Spleen (tissue), 13 donors: ENCODE measurements at places on chromosomes 16 and 17.
A peak's percentile ranks its signal among the peaks of the same experiment; 100 is the strongest.

- H3K4me3 ChIP-seq, result peak within 1 kb of the TSS; percentile 88
- no peaks in the 10 kb centered on the region for H3K27me3 ChIP-seq
- peaks cover 23% of the 10 kb centered on the region for H3K36me3 ChIP-seq
- H3K27ac ChIP-seq, result peak within 1 kb of the TSS; percentile 100
- DNase-seq, result peak; percentile 97
Observed at GRCh38 chr17:63699638-63700527, at the start of gene LIMD2. Gene LIMD2 (minus strand): TSS chr17:63700125. CDS start chr17:63699298, 827 bp downstream.

DNA sequence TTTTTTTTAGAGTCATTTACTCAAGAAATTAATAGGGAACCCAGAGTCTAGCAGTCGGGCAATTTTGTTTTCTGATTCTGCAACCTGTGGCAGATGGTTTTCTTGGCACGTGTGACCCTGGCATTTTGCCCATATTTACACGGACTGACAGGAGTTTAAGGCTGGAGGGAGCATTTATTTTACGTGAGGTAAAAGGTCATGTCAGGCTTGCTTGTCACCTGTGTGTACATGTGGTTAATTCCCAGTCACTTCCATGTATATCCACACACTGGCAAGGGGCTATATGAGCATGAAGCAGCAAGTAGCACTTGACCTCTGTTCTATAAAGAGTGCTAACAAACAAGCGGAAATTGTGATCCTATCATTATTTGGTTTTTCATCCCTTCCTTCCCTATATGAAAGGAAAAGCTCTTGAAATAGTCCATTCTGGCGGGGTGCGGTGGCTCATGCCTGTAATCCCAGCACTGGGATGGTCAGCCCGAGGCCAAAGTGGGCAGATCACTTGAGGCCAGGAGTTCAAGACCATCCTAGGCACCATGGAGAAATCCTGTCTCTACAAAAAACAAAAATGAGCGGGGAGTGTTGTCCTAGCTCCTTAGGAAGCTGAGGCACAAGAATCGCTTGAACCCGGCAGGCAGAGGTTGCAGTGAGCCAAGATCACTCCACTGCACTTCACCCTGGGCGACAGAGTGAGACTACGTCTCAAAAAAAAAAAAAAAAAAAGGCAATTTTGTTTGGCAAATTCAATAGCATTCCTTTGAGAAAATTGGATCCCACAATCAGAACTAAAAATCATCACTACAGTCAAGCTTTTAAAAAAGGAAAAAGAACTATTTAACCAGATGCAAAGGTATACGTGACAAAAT is 2.1 kb downstream of the SPAG9 start:
- no peaks in the 10 kb centered on the region for H3K36me3 ChIP-seq
- no peak overlapping the region for H3K4me3 ChIP-seq
- H3K4me1 ChIP-seq, result peaks cover 53% of the 10 kb centered on the region
- DNase-seq, result no peak
- no peaks in the 10 kb centered on the region for H3K27me3 ChIP-seq

GRCh38 chr17:62052765-62053338 is 12.2 kb downstream of the MED13 start:
- no peak for DNase-seq
- H3K4me3 ChIP-seq, result no peak overlapping the region
- H3K27me3 ChIP-seq, result no peaks in the 10 kb centered on the region
- H3K4me1 ChIP-seq, result peaks cover 60% of the 10 kb centered on the region

- H3K27ac ChIP-seq, result peak overlapping the region; percentile 49
- peaks cover 57% of the 10 kb centered on the region for H3K4me1 ChIP-seq
- no peak for DNase-seq
- no peak overlapping the region for H3K4me3 ChIP-seq
Observed at GRCh38 chr16:85286951-85287814, 174.9 kb upstream of the CIBAR2 start.

- H3K36me3 ChIP-seq, result no peaks in the 10 kb centered on the region
- no peak overlapping the region for H3K4me3 ChIP-seq
- no peaks in the 10 kb centered on the region for H3K4me1 ChIP-seq
- H3K27ac ChIP-seq, result peak overlapping the region; percentile 38
Observed at GRCh38 chr17:61307905-61308886, 91.4 kb upstream of the TBX2 start.

GRCh38 chr17:34195987-34196386 is 59.1 kb upstream of the CCL2 start:
- no peaks in the 10 kb centered on the region for H3K4me1 ChIP-seq
- DNase-seq, result no peak
- H3K27me3 ChIP-seq, result no peaks in the 10 kb centered on the region
- H3K27ac ChIP-seq, result no peak overlapping the region
- no peak overlapping the region for H3K4me3 ChIP-seq
- H3K36me3 ChIP-seq, result no peaks in the 10 kb centered on the region

- peak overlapping the region; percentile 10 for H3K27ac ChIP-seq
- no peak overlapping the region for H3K4me3 ChIP-seq
- H3K36me3 ChIP-seq, result peaks cover 90% of the 10 kb centered on the region
- H3K4me1 ChIP-seq, result no peaks in the 10 kb centered on the region
- H3K27me3 ChIP-seq, result no peaks in the 10 kb centered on the region
Observed at GRCh38 chr17:4073983-4074830, 68.6 kb downstream of the ZZEF1 start.

DNA sequence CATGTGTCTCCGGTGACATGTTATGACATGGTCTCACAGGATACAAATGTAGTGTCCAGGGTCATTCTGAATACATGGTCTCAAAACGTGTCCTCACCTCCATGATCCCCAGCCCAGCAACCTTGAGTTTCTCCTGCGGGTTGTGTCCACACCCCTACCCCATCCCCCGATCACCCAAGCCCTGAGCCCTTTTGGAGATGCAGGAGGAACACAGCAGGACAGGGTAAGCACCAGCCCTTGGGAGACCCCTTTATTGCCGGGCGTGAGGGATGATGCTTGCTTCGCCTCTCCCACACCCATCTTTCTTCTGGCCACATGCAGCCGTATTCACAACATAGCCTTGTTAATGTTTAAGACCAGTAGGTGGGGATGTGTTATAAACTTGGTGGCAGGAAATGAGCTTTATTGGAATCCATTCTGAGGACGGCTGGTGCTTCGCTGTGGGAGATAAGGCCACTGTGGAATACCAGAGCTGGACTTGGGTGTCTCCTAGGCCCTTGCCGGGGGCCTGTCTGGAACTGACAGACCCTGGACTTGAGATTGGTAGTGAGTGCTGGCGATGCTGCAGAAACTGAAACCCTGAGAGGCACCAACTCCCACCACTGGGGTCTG is 5.5 kb downstream of the TMEM132E start:
- H3K27me3 ChIP-seq, result peaks cover 54% of the 10 kb centered on the region
- DNase-seq, result peak; percentile 41
- H3K4me3 ChIP-seq, result no peak overlapping the region
- H3K27ac ChIP-seq, result no peak overlapping the region

DNA sequence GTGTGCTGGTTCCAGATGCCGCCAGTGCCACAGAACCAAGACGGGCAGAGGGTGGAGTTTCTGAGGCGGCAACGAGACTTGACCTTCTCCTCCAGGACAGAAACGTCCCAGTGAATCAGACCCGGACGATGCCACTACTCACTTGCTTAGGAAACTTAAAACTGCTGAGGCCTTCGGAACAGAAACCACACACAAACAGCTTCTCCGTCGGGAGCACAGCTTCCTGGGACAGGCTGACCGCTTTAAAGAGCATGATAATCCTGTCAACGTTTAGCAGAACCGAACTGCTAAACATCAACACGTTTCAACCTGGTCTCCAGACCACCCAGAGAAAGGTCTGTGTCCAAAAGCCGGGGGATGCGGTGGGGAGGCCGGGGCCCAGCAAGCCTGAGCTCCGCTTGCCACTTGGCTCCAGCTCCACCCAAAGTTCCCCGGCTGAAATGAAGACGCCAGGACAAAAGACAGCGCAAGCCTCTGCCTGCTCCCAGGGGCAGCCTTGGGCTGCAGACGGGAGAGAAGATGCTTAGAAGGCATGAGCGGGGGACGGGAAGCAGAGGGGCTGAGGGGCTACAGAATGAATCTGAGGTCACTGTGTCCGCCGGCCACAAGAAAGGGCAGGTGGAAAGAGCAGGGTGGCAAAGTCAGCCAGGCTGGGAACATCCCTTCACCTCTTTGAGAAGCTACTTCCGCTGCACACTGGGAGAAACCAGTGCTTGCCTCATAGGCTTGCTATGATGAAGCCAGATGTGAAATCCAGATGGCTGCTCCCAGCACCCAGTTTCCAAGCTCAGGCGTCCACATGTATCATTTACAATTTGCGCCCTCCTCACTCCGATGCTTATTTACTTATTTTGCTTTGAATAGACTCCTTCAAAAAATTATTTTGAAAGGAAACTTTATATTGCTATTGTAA is 69.0 kb downstream of the MRM3 start:
- no peak overlapping the region for H3K4me3 ChIP-seq
- no peak for DNase-seq
- H3K4me1 ChIP-seq, result no peaks in the 10 kb centered on the region
- H3K27me3 ChIP-seq, result no peaks in the 10 kb centered on the region

GRCh38 chr16:89281189-89281577 is 63.7 kb downstream of the ZNF778 start:
- H3K4me3 ChIP-seq, result no peak overlapping the region
- no peak for DNase-seq
- no peak overlapping the region for H3K27ac ChIP-seq
- no peaks in the 10 kb centered on the region for H3K4me1 ChIP-seq
- peaks cover 86% of the 10 kb centered on the region for H3K36me3 ChIP-seq

- peak overlapping the region; percentile 56 for H3K4me3 ChIP-seq
- H3K27ac ChIP-seq, result peak overlapping the region; percentile 88
- peaks cover 97% of the 10 kb centered on the region for H3K4me1 ChIP-seq
- peak; percentile 80 for DNase-seq
- peaks cover 24% of the 10 kb centered on the region for H3K27me3 ChIP-seq
- H3K36me3 ChIP-seq, result no peaks in the 10 kb centered on the region
Observed at GRCh38 chr16:2027024-2028010, 615 bp downstream of the NHERF2 start.

DNA sequence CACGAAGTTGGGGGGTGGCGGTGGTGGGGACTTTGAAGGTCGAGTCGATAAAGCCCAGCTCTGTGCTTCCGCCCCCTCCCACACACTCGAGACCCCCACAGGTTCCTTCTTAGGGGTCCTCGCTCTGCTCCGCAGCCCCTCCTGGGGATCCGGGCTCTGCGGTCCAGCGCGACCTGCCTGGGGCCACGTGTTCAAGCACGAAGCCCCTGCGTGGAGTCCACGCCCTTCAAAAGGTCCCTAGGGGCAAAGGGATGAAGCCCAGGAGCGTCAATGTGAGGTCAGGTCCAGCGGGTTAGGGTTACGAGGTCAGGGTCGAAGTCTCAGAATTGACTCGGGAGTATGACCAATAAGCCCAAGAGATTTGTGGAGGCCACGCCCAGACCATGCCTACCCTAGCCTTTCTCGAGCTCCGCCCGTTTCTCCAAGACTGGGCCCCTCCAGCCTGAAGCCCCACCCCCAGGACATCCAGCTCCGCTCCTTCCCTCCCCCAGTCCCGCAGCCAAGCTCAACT is 786 bp upstream of the CACNA1G start:
- DNase-seq, result no peak
- peaks cover 28% of the 10 kb centered on the region for H3K4me1 ChIP-seq
- peaks cover 8% of the 10 kb centered on the region for H3K36me3 ChIP-seq
- peak overlapping the region; percentile 57 for H3K4me3 ChIP-seq
- peaks cover 68% of the 10 kb centered on the region for H3K27me3 ChIP-seq
- H3K27ac ChIP-seq, result no peak overlapping the region

- peaks cover 28% of the 10 kb centered on the region for H3K36me3 ChIP-seq
- no peaks in the 10 kb centered on the region for H3K4me1 ChIP-seq
- H3K27me3 ChIP-seq, result no peaks in the 10 kb centered on the region
Observed at GRCh38 chr17:47803751-47804150, 17.8 kb downstream of the OSBPL7 start.

- H3K27me3 ChIP-seq, result no peaks in the 10 kb centered on the region
- peak; percentile 77 for DNase-seq
- peak overlapping the region; percentile 82 for H3K27ac ChIP-seq
- no peak overlapping the region for H3K4me3 ChIP-seq
Observed at GRCh38 chr16:75288596-75289120, 37.2 kb upstream of the BCAR1 start.

- H3K27me3 ChIP-seq, result peaks cover 8% of the 10 kb centered on the region
- H3K36me3 ChIP-seq, result no peaks in the 10 kb centered on the region
Observed at GRCh38 chr16:11587643-11588247, 1.0 kb upstream of the LITAF start.

- no peak for DNase-seq
- no peaks in the 10 kb centered on the region for H3K4me1 ChIP-seq
- H3K27ac ChIP-seq, result no peak overlapping the region
- H3K36me3 ChIP-seq, result no peaks in the 10 kb centered on the region
Observed at GRCh38 chr16:26951950-26952349, 114.8 kb upstream of the C16orf82 start.

- peak overlapping the region; percentile 84 for H3K27ac ChIP-seq
- DNase-seq, result no peak
- no peak overlapping the region for H3K4me3 ChIP-seq
- H3K4me1 ChIP-seq, result peaks cover 6% of the 10 kb centered on the region
Observed at GRCh38 chr17:36069136-36069535, 5.1 kb downstream of the CCL18 start.

DNA sequence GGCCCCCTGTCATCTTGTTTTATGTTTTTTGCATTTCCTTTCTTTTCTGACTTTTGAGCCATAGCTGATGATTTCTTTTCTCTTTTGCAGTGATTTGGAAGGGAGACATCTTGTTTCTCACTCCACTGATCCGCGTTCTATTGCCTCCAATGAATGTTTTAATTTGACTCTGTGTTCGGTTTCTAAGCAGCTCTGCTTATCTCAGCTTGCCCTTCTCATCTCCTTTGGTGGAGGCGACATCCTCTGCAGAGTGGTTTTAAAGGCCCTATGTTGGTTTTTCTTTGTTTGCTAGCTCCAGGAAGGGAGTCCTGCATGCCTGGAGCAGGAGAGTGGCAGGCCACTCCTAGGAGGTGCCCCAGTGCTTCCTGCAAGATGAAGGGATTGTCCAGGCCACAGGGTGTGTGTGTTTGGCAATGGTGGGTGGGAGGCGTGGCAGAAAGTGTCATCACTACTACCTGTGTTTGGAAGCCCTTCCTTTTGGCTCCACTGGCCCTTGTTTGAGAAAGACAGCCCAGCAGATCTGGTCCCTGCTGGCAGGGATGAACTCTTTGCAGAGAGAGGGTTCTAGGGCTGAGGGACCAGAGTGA is 13.6 kb downstream of the SMPD3 start:
- no peak overlapping the region for H3K27ac ChIP-seq
- no peak for DNase-seq
- H3K4me3 ChIP-seq, result no peak overlapping the region

GRCh38 chr17:78971756-78972506 is 7.8 kb downstream of the LGALS3BP start:
- no peak overlapping the region for H3K4me3 ChIP-seq
- DNase-seq, result no peak
- H3K27ac ChIP-seq, result peak overlapping the region; percentile 65
- no peaks in the 10 kb centered on the region for H3K27me3 ChIP-seq

DNA sequence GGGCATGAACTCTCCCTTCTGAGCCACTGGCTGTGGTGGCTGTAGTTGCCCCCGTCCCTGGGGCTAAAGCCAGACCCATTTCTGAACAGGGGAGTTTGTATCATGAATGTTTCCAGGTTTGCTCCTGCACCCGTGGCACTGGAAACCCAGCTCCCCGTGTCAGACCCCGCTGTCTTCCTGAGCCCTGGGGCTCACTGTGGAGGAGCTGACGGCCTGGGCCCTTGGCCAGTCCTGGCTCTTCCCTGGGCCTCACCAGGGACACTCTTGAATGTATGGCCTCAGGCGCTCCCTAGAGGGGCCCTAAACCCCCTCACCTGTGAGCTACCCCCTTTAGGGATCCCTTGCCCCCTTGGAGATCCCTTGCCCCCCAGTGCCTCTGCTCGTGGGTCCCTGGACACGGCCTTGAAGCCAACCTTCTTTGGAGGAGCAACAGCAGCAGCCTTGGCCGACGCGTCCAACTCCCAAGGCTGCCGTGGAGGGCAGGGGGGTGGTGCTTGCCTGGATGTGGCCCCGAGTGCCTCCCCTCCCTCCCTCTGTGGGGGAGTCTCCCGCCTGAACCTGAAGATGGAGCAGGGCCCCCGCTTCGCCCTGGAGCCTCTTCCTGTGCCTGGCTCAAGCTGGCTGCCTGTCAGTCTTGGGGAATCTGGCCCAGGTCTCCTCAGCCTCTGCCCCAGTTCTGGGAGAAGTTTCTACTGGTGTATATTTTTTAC is 15.9 kb downstream of the CASKIN2 start:
- H3K27me3 ChIP-seq, result no peaks in the 10 kb centered on the region
- DNase-seq, result peak; percentile 67
- H3K36me3 ChIP-seq, result no peaks in the 10 kb centered on the region
